ENCODE measurements at places on chromosomes 11 and 22.

GRCh38 chr11:131534611-131535010 is 164.2 kb downstream of the NTM start:
- DNase-seq, result no peak

GRCh38 chr22:33565580-33565995 is 354.7 kb downstream of the LARGE1 start:
- DNase-seq, result no peak

GRCh38 chr22:44523981-44524759 is 26.1 kb upstream of the RTL6 start:
- no peak for DNase-seq

GRCh38 chr11:119907878-119908572 is 179.0 kb upstream of the NECTIN1 start:
- DNase-seq, result no peak

DNA sequence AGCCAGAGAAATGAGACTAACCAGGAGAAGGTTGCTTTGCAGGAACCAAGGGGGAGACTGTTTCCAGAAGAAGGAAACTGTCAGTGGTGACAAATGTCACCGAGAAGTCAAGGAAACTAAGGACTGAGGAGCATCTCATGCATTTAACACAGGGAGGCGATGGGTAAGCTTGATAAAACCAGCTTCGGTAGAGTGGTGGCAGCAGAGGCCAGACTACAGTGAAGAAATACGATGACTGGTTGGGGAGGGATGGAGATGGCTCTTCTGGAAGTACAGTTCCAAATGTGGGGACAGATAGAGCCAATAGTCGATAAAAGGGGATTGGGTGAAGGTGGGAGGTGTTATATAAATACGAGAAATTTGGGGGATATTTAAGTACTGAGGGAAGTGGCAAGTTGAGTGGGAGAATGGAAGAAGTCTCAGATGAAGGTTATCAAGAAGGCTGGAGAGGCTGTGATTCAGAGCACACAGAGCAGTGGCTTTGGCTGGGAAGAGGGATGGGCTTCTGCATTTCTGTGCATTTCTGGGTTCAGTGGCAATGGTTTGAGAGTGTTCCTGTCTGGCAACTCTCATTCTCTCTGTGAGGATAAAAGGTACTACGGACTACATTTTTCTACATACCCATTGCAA is 29.2 kb downstream of the SC5D start:
- DNase-seq, result no peak

DNA sequence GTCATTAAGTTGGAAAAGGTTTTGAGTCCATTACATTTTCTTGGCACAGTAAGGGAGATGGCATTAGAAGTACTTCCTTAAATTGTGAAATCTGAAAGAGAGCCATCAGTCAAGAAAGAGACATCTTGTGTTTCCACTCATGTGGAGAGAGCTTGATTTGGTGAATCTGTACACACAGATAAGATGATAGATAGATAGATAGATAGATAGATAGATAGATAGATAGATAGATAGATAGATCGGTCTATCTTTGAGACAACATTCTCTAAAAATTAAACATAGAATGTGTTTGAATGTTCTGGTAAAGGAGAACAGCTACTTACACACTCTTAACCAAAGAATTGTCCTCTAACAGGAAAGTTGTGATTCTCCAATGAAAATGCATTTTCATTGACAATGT is 76.2 kb downstream of the TTC17 start:
- DNase-seq, result no peak

GRCh38 chr11:63227521-63228107 is 15.8 kb downstream of the SLC22A25 start:
- DNase-seq, result no peak

DNA sequence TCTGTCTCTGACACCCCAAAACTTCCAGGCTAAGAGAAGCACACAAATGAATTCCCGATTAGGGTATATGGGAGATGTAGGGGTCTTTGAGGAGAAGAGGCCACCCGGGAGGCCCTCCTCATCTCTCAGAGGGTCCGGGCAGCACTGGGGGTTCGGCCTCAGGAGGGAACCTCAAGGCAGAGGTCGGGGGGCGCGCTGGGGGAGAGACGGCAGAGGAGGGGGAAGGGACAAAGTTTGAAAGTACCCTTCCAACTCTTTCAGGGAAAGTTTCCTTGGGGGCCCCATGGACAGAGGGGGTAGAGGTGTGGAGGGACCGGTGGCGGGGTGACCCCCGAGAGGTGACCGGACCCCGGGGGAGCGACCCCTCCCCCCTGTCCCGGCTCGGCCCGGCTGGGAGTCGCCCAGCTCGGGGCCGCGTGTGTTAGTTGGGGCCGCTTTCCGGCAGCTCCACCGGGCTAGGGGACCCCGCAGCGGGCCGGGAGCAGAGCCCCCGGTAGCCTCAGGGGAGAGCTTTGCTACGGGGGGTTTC is 3.3 kb upstream of the GCAT start:
- DNase-seq, result no peak

GRCh38 chr11:9232482-9232881 is 32.7 kb downstream of the DENND5A start:
- DNase-seq, result no peak

DNA sequence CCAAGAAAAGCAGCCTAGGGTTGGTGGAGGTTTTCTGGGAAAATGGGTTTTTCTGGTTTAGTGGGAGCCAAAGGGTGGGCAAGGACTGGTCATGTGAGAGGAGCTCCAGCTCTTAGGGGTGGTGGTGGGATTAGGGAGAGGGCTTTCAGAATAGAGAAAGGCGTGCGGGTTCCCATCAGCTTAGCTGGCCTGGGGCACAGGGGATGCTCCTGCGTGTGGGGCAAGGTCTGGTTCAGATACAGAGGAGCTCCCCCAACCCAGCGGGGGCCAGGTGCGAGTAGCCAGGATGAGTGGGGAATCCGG is 644 bp downstream of the TMEM134 start:
- DNase-seq, result no peak

DNA sequence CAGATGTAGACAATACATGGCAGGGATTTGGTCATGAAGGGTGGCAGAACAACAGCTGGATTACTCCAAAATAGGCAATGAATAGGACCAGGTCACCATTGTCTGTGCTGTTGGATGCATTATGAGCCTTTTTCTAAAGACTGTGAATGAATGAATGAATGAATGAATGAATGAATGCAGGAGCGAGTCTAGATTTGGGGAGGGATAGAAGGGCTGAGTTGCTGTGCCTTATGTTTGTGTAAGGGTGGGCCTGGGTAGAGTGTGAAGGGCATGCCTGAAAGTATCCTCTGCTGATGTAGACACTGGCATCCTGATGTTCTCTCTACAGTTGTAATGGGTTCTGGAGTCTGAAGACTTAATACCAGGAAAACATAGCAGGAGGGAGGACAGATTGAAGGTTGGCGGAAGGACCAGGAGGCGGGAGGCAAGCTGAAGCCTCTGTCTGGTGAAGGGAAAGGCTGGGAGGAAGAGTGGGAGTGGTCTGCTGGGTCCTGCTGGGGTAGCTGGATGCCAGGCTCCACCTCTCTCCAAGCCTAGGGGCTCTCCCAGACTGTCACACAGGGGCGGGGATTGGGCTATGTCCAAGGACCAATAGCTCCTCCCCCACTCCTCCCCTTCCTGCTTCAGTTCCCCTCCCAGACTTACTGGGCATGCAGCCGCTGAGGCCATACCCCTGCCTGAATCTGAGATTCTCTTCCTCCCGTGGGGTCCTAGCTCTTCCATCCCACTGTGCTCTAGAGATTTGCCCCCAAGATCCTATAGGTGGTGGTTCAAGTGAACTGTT is 4.8 kb downstream of the TRIM3 start:
- DNase-seq, result peak; percentile 72

DNA sequence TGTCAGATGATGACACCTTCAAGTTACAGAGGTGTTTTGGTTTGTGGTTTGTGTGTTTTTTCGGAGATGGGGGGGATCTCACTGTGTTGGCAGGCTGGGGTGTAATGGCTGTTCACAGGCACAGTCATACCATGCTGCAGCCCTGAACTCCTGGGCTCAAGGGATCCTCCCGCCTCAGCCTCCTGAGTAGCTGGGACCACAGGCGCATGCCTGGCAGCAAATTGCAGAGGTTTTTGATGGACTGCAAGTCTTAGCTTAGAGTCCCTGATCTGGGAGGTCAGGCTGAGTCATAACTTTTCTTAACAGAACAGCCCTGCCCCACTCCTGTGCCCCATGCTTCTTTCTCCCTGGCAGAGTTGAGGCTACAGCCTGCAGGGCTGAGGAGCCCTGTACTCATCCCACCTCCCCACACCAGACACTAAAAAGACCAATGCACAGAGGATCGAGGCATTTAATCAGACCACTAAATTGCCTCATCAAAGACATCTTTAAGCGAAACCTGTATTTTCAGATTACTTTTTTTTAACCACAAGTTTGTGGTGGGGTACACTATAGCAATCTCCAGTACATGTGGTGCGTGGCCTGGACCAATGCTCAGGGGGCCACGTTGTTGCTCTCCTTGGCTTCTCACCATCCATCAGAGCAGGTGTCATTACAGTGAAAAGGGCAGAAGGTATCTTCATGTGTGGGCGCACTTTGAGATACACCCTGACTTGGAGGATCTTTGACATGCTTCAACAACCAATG is 17.1 kb upstream of the ADORA2A start:
- DNase-seq, result no peak

GRCh38 chr11:110446594-110446993 is 16.8 kb downstream of the FDX1 start:
- DNase-seq, result no peak

DNA sequence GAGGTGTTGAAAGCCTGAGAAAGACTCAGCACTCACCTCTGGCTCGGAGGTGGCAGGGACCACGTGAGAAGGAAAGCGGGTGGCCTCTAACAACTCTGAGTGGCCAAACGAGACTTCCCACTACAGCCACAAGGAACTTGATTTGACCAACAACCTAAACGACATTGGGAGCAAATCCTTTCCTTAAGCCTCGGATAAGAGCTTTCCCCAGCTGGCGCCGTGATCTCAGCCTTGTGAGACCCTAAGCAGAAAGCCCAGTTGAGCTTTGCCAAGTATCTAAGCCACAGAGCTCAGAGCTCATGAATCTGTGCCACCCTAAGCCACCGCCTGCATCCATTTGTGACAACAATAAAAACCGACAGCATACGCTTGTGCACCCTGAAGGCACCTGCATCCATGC is 636.0 kb downstream of the TBC1D22A start:
- no peak for DNase-seq

- DNase-seq, result no peak
Measured at GRCh38 chr11:78708388-78708787, 133.7 kb upstream of the NARS2 start.

DNA sequence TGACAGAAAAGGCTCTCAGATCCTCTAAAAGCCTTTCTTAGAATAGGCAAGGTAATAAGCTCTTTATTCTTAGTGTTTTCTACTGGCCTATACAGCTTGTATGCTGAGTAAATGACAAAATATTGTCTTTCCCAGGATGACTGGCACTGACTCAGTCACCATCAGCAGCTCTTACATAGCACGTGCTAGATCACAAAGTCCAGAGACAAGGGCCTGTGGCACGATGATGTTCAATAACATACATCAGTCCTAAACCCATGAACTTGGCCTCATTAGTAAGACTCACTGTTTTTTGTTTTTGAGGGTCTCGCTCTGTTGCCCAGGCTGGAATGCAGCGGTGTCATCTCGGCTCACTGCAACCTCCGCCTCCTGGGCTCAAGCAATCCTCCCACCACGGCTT is 42.7 kb downstream of the CELF1 start:
- no peak for DNase-seq

DNA sequence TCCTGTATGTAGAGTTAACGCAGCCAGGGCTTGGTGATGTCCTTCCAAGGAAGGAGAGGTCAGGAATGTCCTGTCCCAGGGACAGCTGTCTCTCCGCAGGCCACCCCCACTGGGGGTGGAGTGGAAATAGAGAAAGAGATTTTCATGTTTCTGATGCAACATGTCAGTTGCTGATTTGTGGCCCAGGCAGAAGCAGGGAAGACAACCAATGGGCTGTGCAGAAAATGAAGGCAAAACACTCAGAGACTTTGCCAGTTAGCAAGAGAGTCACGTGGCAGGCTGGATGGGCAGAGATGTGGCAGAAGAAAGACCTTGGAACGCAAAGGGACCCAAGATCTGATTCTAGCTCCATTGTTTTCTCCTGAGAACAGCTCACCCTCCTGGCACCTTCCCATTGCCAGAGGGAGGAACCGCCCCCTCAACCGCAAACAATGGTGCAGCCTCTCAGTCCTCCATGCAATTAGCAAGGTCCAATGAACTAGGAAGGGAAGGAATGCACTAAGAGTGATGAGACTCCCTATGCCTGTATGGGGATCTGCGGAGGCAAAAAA is 71.0 kb downstream of the SYN3 start:
- DNase-seq, result no peak

DNA sequence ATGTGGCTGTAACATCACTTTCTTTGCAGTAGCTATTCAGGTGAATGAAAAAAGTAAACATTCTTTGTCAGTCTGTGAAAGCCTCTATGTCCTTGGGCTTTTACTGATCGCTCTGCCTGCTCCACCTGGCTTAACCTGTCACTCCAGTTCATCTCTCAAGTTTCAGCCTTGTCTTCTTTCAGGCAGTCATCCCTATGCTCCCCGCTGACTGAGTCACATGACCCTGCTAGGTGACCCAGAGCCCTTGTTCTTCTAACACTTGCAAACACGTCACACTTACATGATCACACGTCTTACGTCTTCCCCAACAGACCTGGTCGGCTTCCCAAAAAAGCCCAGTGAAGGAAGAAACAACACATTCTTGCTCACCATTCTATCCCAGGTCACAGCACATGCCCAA is 499.3 kb upstream of the TENM4 start:
- DNase-seq, result no peak

- DNase-seq, result no peak
Measured at GRCh38 chr11:122439866-122440810, 215.4 kb upstream of the UBASH3B start.

- no peak for DNase-seq
Measured at GRCh38 chr11:118746988-118747585, 43.9 kb downstream of the DDX6 start.

DNA sequence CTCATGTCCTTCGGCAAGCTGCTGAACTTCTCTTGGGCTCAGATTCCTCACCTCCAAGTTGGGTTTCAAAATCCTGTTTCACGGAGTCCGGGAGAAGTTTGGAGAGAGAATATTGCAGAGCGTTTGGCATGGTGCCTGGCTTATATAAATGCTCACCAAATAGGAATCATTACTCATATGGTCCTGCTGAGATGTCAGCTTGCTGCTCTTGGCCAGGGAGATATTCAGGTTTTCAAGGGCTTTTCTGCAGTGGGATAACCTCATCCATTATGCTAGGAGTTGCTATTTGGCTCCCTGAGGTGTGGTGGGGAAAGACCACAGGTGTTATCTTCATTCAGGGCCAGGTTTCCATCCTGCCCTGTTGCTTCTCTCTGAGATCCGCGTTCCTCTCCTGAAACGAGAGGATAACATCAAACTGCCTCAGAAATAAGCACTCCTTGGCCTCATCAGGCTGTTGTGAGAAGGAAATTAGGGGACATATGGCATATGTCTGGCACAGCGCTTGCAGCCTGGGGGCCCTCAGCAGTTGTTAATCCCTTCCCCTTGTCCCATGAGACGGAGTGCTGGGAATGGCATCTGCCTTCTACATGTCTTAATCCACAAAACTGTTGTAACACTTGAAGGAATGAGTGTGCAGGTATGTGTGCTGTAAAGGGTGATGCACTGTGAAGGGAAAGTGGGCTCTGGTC is 29.9 kb upstream of the ACER3 start:
- no peak for DNase-seq

Data from GM19239 (cell line).